Hepatic stellate cell (primary cell): ENCODE measurements at places on chromosomes 1 and 21.

DNA sequence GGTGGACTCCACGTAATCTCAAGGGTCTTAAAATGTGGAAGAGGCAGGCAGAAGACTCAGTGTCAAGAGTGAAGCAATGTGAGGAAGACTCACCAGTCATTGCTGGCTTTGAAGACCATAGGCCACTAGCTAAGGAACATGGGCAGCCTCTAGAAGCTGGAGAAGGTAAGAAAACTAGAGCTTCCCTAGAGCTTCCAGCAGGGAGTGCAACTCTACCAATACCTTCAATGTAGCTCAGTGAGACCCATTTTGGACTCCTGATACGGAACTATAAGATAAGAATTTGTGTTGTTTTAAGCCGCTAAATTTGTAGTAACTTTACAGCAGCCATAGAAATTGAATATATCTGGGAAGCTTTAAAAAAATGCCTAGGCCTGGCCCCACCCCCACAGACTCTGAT lies 18.9 kb downstream of the METTL13 start:
- no peak for DNase-seq

- DNase-seq, result no peak
Observed at GRCh38 chr1:171674431-171675405, 22.2 kb upstream of the MYOC start.

DNA sequence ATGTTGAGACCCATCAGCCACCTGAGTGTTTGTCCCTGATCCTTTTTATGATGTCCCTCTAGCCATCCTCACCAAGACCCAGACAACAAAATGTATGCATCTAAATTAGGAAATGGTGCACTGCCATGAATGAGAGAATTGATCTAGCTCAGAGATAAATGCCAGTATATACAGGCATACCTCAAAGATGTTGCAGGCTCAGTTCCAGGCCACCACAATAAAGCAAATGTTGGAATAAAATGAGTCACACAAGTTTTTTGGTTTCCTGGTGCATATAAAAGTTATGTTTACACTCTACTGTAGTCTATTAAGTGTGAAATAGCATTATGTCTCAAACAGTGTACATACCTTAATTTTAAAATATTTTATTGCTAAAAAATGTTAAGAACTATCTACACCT lies 63.9 kb downstream of the CHIA start:
- DNase-seq, result no peak

DNA sequence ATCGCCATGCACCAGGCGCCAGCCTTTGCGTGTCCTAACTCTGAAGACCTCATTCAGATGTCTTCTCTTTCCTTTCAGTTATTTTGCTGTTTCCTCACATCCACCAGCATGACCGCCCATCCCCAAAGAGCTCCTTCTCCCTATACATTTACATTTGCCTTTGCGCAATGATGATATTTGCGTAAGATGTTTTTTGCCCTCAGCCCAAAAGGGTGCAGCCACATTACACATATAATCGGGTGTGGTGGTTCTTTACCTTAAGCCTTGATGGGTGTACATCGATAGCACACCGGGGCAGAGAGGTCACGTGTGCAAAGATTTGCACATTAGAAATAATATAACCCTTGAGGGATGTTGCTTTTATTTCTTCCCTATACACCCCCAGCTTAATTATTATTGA lies 192.8 kb downstream of the HUNK start:
- no peak for DNase-seq

GRCh38 chr1:41662765-41663437 lies 178.4 kb upstream of the EDN2 start:
- DNase-seq, result peak; percentile 87
